CD4-positive, alpha-beta T cell treated with Interleukin-2 at 100 ng/mL for 4 hours (primary cell): ENCODE measurements at places on chromosomes 13 and 19.

- DNase-seq: no peak
Measured at GRCh38 chr13:110576070-110576394, 14.5 kb upstream of the RAB20 start.

DNA sequence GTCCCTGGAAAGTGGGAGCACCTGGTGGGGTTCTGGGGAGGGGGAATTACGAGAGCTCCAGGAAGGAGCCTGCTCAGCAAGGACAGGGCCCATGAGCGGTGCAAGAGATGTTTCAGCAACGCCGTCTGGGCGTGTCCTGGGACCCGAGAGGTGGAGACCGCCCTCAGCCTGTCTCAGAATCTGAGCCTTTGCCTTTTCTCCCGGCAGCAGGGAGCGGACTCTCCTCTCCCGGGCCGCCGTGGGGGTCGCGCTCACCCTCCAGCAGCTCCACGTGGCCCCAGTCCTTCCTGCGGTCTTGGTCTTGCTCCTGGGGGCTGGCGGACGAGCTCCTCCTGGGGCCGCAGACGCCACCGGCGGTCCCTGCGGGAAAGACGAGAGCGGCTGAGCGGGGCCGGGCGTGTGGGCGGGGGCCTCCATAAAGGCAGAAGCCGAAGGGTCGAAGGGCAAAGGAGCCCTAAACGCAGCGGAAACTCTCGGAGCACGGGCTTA, 714 bp downstream of the POLRMT start:
- no peak for DNase-seq

DNA sequence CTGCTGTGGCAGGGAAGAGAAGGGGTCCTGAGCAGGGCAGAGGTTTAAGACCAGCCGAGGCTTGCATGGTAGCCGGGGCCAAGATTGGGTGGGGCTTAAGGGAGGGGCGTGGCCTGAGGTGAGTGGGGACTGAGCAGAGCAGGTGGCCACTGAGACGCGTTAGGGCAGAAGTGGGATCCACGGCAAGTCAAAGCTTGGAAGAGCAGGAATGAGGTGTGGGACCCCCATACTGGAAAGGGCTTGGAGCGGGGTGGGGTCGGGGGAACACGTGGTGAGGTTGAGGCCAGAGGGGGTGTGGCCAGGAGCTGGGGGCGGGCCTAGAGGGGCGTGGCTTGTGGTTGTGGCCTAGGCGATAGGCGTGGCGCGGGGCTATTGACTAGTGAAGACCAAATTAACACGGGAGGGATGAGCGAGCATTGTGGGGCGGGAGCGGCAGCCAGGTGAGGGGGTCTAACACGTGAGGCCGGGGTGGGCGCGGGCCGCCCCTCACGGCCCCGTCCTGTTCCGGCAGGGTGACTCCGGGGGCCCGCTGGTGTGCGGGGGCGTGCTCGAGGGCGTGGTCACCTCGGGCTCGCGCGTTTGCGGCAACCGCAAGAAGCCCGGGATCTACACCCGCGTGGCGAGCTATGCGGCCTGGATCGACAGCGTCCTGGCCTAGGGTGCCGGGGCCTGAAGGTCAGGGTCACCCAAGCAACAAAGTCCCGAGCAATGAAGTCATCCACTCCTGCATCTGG, 3.3 kb downstream of the CFD start:
- DNase-seq: peak; percentile 70

DNA sequence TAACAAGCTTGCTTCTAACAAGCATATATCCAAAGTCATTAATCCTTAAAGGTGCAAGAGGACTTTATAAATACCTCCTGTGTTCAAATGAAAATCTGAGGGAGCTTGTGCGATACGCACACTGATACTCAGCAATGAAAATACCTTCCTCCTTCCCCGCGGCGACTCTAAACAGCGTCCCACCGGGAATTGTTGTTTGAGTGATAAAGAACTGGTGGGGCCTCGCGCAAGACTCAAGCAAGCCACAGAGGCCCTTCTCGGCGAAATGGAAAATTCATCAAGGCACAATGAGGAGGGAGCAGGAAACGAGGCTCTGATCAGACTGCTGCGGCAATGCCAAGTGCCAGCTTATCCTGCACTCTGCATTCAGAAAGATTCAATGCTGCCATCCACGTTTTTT, 126.7 kb downstream of the ABCC4 start:
- DNase-seq: no peak

DNA sequence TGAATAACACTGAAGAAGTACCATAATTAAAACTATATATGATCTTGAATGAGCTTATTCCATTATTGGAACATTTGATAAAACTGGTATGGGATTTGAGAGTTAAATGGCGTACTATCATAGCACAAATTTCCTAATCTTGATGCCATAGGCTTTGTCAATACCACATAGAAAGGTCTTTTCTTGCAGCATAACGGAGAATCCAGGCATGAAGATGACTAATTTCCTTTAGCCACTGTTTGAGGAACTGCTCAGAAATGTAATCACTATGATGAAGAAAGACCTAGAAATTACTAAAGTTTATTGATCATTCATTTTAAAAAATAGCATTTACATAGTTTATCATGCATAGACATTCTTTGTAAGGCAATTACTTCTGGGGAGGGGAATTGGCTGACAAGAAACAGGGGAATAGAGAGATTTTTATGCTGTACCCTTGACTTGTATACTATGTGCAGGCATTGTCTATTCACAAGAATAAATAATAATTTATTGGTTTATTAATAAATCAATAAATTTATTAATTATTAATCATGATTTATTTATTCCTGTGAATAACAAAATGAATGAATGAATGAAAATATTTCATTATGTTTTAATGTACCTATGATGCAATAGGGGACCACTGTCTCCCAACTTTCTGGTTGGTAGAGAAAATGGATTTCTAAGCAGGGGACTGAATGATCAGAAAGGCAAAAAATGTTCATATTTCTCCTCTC, 2676.6 kb downstream of the PCDH9 start:
- no peak for DNase-seq

DNA sequence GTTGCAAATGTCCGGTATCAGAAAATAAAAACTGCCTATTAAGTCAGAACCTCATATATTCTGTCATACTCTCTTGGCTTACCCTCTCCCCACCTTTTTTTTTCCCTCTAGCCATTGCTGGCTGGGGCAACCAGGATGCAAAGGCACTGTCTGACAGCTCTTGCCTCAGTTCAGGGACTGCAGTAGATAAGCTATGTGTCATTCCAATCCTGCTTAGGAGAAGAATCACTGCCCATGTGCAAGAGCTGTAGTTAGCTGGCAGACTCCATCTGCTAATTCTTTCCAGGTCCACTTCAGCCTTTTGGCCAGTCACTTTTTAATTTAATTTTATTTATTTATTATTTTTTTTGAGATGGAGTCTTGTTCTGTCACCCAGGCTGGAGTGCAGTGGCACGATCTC, 895.6 kb upstream of the SLC10A2 start:
- DNase-seq: no peak

- DNase-seq: no peak
Measured at GRCh38 chr19:5154799-5155426, 185.7 kb downstream of the PTPRS start.

DNA sequence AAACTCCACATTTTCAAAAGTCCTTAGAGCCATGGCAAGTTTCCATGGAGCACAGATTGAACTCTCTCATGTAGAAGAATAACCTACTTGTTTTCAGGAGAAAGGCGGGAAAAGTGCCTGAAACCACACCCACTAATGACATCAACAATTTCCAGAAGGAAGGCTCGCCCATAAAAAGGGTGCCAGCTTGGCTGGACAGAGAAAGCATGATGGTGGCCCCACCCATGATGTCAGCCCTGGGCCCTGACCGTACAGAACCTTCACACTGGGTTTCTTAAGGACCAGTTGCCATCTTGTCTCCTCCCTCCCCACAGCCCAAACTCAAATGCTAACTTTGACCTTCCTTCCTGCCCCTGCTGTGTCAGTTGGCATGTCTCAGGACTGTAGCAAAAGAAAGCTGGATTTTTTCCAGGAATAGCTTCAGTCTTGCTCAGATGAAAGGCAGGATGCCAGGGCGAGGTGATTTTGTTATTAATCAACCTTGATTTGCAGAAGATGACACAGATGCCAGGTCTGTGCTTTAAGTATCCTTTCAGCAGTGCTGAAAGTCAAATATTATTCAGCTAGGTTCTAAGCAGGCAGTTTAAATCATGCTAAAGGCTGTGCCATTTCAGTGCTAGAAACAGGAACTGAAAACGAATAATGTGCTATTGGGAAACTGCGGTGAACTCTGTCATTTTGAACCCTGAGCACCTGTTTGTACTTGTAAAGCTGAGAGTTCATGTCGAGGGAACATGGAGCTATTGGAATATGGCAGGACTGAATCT, 89.5 kb upstream of the RFC3 start:
- DNase-seq: no peak

DNA sequence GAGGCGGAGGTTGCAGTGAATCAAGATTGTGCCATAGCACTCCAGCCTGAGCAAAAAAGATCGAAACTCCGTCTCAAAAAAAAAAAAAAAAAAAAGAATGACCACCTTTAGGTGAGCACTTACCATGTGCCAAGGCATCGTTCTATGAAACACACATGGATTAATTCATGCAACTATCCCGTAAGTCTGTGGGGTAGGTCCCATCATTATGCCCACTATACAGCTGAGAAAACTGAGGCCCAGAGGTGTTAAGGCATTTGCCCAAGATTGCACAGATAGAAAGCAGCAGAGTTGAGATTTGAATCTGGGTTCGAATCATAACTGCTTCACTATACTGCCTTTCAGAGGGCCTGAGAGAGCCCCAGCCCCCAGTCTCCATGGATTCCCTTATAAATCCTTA, 2.3 kb downstream of the GMFG start:
- DNase-seq: no peak

DNA sequence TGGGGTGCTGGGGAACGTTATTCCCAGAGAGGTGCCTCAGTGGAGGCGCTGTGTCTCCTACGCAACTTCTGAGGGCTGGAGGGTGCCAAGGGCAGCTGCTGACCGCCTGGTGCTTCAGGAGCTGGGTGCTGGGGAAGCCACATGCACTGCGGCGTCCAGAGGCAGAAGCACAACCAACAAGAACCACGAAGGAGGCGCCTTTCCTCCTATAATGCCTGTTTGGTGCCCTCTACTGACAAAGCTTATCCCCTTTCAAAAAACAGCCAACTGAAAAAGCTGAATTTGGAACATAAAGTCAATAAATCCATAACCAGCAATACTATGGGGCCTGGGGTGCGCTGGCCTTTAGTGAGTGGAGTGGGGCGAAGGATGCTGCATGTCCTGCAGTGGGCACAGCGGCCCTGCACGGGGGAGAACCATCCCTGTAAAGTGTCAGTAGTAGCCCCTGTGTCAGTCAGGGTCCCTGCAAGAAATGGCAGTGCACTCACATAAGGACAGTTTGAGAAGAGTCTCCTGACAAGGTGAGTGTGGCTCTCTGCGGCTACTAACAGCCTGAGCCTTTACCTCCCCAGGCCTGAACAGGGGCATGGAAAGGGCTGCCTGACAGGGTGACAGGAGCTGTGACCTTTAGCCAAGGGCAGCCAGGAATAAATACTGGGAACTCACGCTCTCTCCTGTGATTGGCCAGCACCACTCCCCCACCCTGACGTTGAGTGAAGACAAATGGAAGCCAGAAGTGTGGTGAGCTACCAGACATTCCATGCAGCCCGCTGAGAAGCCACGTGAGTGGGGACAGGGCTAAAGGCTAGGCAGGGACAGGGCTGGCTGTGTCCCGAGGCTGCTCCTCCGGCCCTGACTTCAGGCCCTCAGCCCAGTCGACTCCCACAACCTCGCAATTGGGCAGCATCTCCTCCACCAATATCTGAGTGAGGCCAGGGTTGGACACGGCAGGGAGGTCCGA, 4.5 kb upstream of the B3GNT8 start:
- peak; percentile 18 for DNase-seq

- no peak for DNase-seq
Measured at GRCh38 chr19:51546650-51547396, 15.4 kb upstream of the SIGLEC6 start.

DNA sequence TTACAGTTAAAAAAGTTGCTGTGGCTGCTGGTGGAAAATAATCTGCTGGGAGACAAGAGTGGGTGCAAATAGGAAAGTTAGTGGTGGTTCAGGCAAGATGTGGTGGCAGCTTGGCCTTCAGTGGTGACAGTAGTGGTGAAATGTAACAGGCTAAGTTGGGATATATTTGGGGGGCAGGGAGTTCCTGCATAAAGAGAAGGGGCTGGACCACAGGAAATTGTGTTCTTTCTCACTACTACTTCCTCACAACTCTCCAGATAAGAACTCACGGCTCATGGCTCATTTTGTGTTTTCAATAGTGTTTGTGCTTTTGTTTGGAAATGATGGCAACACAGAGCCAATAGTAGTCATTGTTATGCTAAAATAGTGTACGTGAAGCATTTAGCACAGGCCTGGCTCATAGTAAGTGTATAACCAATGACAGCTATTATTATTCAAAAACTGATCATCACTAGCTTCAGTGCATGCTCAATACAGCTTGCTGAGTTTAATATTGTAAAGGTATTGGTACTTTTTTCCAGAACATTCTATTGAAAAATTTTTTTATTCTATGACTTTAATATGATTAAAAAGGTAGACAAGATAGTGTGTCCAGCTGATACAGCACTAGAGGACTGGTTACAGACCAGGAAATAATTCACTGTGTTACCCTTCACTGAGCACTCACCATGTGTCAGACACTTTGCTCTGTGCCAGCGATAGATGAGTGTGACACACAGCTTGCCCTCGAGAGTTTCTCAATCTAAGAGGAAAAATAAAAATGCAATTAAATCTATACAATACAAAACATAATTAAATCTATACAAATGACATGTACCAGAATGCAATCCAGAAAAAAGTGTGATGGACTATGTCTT, 209.8 kb downstream of the POU4F1 start:
- no peak for DNase-seq

GRCh38 chr19:39843919-39844793, 2.0 kb downstream of the FBL start:
- DNase-seq: peak; percentile 74

- DNase-seq: no peak
Measured at GRCh38 chr13:65036999-65037398, 2193.1 kb downstream of the PCDH9 start.

GRCh38 chr13:87999788-88000187, 328.6 kb downstream of the SLITRK5 start:
- no peak for DNase-seq

DNA sequence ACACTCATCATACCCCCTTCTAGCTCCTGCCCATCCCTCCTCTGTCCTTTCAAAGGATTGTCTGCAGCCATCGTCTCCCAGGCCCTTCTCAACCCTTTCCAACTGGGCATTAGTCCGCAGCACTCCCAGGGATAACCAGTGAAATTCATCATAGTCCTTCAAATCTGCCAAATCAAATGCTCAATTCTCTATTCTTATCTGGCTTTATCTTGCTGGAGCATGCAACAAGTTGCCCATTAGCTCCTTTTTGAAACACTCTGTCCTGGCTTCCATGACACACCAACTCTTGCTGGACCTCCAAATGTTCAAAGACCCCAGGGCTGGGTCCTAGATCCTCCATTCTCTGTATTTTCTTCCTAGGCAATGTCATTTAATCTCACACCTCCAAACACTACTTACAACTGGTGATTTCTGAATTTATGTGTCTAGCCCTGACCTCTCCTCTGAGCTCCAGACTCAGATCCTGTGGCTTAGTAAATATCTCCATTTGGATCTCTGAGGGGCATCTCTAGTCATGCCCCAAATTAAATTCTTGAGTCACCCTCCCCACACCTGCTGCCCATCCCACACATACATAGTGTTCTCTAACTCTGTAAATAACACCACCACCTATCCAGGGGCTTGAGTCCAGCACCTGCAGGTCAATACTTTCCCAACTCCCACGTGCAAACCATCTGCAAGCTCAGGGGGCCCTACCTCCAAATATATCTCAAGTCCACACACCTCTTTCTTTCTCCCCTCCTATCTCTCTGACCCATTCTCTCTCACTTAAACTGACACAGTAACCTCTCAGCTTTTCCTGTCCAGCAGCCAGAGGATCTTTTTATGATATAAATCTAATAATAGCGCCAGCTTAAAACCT, 9.1 kb upstream of the ANKRD10 start:
- no peak for DNase-seq

GRCh38 chr13:46595136-46595884, 42.3 kb downstream of the LRCH1 start:
- no peak for DNase-seq
